Activated CD4-positive, alpha-beta T cell treated with anti-CD3 and anti-CD28 coated beads, Interleukin-10, Interleukin-2, amounts not matched to agents 100 ng/mL and 50 ng/mL, durations not matched to agents 16 hours and 8 hours (primary cell): ENCODE measurements at places on chromosomes 12 and 14.

DNA sequence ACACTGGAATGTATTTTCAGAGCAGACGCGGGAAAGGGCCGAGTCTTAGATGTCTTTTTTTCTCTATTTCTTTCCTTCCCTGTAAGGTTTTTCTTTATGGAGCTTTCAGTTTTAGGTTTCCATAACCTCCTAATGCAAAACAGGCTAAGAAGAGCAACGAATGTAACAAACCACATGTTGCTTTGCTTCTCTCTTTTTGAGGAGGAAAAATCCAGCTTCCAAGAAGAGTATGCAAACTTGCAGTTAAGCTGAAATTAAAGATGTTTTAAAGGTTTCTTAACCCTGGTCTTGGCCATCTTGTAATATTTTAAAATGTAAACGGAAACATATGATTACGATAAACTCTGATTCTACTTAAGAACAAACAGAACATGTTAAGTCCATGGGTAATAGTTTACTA lies 86.9 kb downstream of the PRICKLE1 start:
- DNase-seq = no peak

- DNase-seq = no peak
These were observed 9.1 kb upstream of the MGAT4C start for GRCh38 chr12:86265329-86265695.

- peak; percentile 48 for DNase-seq
These were observed 364.5 kb upstream of the DIO2 start for GRCh38 chr14:80575763-80576162.

DNA sequence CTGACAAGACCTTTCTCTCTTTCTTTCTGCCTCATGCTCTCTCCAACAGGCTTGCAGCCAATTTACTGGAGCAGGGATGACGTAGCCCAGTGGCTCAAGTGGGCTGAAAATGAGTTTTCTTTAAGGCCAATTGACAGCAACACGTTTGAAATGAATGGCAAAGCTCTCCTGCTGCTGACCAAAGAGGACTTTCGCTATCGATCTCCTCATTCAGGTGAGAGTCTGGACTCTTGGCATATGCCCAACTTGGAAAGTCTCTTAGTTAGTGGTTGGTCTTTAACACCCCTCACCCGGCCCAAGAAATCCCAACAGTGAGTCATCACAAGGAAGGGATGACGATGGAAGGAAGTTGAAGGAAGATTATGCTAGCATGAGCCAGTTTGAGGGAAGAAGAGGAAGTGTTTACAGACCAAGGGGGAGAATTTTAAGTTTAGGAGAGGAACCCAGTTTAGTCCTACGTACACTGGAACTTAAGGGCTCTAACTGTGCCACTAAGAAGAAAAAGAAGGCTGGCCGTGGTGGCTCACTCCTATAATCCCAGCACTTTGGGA lies 189.7 kb downstream of the ETV6 start:
- DNase-seq = no peak

DNA sequence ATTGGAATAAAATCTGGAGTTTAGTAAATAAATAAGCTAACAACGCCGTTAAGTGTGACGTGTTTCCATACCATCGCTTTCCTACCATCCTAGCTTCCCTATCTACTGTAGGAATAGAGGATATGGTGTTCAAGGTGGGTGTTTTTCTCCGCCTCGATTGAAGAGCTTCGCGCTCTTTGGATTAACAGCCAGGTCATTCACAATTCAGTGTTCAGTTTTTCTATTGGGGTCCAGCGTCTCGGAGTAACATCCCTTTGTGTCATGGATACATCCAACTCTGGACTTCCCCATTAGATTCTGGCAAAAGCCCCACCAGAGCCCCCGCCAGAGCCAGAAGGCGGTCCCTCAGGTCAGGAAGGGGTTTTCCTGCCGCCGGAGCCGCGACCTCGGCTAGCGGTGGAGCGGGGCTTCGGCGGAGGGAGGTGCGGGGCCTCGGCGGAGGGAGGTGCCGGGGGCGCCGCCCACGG lies 1.2 kb upstream of the SRGAP1 start:
- DNase-seq = no peak

GRCh38 chr14:79575032-79575431 lies 636.3 kb downstream of the DIO2 start:
- no peak for DNase-seq

- no peak for DNase-seq
These were observed 87.8 kb upstream of the ZFP36L1 start for GRCh38 chr14:68880581-68881105.

DNA sequence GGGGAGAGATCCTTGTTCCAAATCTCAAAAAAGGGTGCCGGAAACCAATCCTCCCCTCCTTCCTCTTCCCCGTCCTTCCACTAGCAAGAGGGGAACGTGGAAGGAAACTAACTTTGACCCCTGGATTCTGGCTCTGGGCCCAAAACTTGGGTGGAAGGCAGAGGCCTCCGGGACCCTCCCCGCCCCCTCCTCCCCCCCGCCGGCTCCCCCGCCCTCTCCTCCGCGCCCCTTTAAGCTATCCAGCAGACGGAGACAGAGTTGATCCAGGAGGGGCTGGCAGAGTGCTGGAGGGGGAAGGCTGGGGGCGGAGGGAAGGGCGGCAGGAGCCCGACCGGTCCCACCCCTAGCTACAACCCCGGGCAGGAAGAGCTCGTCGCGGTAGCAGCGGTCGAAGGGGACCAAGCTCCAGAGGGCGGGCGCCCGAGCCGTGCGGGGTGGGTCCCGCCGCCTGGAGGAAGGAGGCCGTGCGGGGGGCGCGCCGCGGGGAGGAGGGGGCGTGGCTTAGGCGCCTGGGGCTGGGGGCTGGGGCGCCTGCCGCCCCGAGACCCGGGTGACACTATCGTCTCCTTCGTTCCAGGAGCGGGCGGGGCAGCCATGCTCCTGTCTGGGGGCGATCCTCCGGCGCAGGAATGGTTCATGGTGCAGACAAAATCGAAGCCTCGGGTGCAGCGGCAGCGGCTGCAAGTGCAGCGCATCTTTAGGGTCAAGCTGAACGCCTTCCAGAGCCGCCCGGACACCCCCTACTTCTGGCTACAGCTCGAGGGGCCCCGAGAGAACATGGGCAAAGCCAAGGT lies at the start of gene NYNRIN:
NYNRIN (plus strand) TSS at position 351 of the 794 bp plus-strand sequence; CDS start at position 595, 244 bp downstream.
- no peak for DNase-seq

DNA sequence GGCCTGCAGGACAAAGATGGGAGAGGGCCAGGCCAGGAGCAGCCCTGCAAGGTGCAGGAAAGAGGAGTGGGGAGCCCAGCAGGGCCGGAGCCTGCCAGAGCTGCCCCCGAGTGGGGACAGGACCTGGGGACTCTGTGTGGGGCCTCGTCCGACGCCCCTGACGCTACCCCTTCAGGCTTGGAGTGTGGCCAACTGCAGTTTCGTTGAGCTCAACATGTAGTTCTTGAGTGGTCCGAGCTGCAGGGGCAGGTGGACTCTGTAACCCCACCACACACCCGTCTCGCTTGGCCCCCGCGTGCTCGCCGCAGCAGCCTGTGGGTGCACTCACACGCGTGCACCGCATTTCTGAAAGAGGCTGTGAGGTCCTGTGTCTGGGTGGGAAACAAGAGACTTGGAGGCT lies 2.0 kb downstream of the ASPG start:
- DNase-seq = no peak

GRCh38 chr14:43671716-43672485 lies 835.2 kb downstream of the FSCB start:
- no peak for DNase-seq

- peak; percentile 79 for DNase-seq
These were observed 121.4 kb downstream of the TRMT5 start for GRCh38 chr14:60859525-60859924.

GRCh38 chr14:78978896-78979295 lies 808.7 kb downstream of the NRXN3 start:
- no peak for DNase-seq

GRCh38 chr12:62732861-62733427 lies 202.0 kb downstream of the PPM1H start:
- peak; percentile 21 for DNase-seq

- DNase-seq = no peak
These were observed 4.5 kb downstream of the ALKBH2 start for GRCh38 chr12:109088818-109089217.

DNA sequence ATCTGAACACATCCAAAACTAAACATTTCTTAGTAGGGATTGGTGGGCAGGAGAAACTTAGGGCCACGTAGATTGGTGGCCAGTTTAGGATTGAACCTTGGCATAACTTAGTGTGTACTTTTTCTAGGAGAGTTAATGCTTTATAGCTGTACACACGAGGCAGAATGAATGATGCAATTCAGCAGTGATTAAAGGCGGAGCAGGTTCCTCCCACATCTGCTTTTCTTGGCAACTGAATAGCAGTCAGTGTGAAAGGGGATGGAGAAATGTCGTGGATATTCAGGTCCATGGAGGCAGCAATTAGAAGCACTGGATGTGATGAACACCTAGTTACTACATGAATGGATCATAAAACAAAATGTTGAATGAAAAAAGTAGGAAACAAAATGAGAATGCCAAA lies 493.8 kb downstream of the FUT8 start:
- no peak for DNase-seq

- DNase-seq = peak; percentile 32
These were observed 484 bp downstream of the RIC8B start for GRCh38 chr12:106774808-106775524.

- DNase-seq = no peak
These were observed 159.5 kb downstream of the METTL25 start for GRCh38 chr12:82517808-82518207.

DNA sequence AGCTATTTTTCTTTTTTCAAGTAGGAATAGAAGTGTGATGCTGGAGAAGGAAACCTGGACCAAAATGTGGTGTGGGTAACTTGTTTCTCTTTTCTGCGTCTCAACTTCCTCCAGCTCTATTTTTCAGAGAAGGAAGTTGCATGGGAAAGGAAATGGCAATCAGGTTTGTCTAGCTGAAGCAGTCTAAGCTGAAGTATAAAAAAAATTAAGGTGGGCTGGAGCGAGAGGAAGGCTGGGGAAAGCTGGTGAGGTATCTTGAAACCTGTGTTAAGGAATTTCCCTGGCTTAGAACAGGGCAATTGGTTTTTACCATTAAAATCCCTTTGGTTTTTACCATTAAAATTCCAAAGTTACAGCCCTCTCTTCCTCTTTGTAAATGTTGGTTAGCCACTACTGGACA lies 34.2 kb upstream of the NINJ2 start:
- DNase-seq = no peak

DNA sequence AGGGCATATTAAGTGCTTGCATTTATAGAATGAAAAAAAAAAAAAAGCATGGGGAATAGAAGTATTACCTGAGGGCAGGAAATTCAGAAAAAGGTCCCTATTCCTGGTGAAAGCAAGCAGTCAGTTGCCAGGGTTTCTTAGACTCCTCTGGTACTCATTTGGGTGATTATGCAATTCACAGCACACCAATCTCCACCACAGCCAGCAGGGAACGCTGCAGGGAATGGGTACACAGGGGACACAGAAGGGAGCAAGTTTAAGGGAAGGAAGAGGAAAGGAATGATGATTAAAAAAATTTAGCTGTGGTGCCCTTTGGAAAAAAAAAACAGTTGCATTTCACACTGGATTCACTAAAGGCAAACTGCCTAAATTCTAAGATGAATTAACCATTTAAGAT lies 14.2 kb downstream of the BLTP3B start:
- no peak for DNase-seq

GRCh38 chr14:92099802-92100201 lies 6.6 kb downstream of the ATXN3 start:
- no peak for DNase-seq

DNA sequence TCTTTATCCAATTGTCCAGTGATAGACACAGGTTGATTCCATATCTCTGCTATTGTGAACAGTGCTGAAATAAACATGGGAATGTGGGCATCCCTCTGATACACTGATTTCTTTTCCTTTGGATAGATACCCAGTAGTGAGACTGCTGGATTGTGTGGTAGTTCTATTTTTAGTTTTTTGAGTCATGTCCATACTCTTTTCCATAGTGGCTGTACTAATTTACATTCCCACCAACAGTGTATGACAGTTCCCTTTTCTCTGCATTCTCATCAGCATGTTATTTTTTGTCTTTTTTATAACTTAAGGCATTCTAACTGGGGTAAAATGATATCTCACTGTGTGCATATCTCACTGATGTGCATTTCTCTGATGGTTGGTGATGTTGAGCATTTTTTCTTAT lies 24.8 kb upstream of the VASH1 start:
- no peak for DNase-seq

DNA sequence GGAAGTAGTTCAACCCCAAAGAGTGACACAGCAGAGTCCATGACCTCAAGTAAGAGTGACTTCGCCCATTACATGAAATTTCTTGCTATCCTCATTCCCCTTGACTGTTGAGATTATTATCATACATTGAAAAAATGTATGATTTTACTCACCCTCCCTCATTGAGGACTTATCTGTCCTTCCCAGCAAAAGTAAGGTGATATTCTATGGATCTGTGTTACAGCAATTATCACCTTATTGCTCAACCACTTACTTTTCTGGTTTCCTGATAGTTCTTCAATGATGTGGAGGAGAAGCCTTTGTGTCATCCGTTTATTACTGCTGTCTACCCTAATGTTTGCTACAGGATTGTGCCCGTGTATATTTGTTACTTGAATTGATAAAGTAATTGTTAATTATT lies 306.2 kb downstream of the TRHDE start:
- no peak for DNase-seq

DNA sequence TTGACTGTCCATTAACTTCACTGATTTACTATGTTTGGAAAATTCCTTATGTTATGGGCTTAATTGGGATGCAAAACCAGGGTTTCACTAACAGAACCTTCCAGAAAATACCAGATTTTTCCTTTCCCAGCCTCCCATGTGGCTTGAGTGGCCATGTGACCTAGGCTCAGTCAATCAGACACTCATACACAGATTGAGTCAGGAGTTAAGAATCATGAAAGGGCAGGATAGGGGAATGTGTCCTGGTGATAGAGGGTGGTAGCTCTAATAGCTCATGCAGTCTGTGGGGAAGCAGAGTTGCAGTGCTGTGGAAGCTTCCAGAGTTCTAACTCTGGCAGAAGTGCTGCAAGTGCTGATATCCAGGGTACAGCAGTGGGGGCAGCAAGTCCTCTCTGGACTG lies 134.1 kb upstream of the IFNG-AS1 start:
- no peak for DNase-seq

DNA sequence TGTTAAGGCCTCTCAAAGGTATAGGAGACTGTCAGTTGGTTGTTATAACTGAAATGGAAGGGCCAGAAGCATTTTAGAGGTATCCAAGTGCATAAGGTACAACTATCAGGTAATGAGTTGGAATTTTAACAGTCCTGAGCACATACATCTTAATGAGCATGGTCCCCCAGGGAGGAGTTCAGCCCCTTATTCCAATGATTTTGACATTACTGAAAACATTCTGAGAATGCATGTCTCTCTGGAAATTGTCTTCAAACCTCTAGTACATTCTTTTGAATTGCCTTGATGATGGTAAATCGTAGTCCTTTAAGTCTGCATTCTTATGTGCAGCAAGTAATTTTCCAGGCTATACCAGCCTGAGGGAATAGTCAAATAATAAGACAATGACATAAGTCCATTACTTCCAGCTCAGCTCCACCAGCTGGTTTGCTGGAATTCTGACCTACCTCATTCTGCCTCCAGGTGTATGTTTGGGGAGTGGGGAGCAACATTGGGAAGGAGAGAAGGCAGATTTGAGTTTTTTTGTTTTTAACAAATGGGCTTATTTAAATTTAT lies 239.2 kb downstream of the MSRB3 start:
- no peak for DNase-seq
